ENCODE measurements at places on chromosomes 4 and X.

GRCh38 chr4:112664611-112665010 is 27.7 kb downstream of the LARP7 start:
- no peak for DNase-seq

GRCh38 chr4:4990857-4991540 is 28.3 kb downstream of the CYTL1 start:
- DNase-seq: no peak

DNA sequence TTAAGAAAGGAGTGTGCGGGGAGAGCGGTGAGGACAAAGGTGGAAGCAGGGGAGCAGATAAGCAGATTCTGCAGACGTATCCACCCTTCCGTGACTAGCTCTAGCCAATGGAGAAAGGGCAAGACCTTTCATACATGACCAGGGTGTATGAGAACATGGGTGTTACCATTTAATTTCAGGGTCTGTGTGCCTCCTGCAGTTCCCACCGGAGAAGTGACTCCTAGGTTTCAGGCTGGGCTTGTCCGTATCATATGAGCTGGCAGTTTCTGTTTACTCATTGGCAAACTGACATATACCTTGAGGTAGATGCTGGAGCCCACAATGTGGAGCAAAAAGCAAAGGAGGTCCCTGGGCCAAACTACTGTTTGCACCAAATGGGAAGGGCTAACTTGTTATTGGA is 6.8 kb downstream of the RBM47 start:
- DNase-seq: peak; percentile 75

- no peak for DNase-seq
Measured at GRCh38 chrX:13697455-13697854, 8.5 kb downstream of the RAB9A start.

DNA sequence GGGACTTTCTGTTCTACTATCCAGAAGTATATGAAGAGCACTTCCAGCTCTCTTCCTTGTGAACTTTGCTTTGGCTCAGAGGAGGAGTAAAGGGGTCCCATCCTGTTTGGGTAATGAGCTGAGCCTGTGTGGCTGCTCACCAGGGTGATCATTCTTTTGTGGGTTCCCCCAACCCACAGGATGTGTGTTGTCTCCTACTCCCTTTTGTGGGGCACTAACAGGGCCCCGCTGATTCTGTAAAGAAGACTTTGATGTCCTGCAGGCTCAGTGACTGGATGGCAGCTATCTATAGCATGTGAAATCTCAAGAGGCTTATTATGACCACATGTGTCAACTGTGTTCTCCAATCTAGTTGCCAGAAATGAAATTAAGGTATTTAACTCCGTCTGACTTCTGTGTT is 40.8 kb downstream of the ZNF518B start:
- DNase-seq: no peak

- no peak for DNase-seq
Measured at GRCh38 chr4:182518421-182518820, 275.2 kb downstream of the TENM3 start.

GRCh38 chrX:154348114-154348531 is 26.3 kb downstream of the FLNA start:
- no peak for DNase-seq

DNA sequence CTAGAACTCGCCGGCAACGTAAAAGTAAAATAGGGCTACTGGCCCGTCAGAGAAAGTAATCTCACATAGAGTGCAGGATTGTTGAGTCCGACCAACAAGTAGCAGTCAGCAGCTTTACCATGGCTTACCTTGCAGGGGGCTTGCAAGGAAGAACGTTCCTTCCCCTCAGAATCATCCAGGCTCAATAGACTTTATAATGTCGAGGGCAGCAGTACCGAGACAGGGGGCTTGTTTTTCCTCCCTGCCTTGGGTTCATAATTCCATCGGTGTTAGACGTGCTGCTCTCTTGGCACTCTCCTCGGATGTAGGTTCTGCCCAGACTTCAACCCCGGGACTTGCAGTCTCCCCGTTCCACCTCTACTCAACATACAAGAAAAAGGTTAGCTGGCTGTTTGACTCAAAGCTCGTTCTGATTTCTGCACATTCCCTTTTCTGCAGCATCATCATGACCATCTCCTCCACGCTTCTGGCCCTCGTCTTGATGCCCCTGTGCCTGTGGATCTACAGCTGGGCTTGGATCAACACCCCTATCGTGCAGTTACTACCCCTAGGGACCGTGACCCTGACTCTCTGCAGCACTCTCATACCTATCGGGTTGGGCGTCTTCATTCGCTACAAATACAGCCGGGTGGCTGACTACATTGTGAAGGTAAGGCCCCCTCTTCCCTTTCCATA is 1.5 kb downstream of the SLC10A4 start:
- DNase-seq: no peak

Data from large intestine (tissue), 12 donors.